ENCODE measurements at places on chromosomes 11 and 22.

- DNase-seq: no peak
Observed at GRCh38 chr11:78898266-78898775, 323.7 kb upstream of the NARS2 start.

DNA sequence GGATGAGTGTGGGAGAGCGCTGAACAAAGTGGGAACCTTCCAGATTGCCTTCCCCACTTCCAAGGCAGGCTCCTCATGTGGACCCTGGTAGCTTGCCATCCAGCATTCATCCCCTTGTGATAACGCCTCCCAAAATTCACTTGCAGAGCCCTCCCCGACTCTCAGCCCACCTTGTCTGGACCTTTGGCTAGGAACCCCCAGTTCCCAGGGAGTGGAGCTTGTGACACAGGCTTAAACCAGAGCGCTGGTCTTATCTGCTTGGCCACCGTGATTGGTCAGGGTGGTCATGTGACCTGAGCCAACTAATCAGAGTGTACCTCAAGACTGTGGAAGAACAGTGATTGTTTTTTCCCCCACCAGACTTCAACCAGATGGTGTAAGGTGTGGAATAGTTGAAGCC is 9.6 kb upstream of the SLC35C1 start:
- no peak for DNase-seq

GRCh38 chr11:69342588-69343330 is 48.8 kb downstream of the MYEOV start:
- no peak for DNase-seq

DNA sequence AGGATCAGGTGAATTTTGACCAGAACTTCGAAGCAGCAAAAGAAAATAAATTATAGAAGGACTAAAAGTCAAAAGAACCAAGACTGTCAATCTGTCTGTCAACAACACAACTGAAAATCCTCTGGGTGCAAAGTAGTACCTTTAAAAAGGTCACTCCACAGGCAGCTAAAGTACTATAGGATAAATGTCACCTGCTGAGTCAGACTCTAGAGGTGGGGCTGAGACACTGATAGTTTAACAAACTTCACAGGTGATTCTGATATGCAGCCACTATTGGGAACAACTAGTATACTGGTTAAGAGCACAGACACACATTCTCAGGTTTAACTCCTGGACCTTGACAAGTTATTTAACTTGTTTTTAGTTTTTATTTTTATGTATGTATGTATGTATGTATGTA is 107.3 kb downstream of the FCHSD2 start:
- no peak for DNase-seq

DNA sequence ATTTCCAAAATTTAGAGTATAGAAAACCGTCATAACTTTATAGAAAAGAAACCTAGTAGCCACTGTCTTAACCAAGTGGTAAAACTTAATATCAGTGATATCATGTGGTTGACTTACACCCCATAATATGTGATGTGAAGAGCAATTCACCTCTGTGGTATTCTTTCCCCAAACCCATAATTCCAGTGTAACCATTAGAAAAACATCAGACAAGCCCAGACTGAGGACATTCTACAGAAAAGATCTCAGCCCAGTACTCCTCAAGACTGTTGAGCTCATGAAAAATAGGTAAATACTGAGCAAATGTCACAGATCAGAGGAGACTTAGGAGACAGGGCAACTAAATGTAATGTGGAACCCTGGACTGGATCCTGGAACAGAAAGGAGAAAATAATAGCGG is 134.6 kb downstream of the PGR start:
- DNase-seq: no peak

DNA sequence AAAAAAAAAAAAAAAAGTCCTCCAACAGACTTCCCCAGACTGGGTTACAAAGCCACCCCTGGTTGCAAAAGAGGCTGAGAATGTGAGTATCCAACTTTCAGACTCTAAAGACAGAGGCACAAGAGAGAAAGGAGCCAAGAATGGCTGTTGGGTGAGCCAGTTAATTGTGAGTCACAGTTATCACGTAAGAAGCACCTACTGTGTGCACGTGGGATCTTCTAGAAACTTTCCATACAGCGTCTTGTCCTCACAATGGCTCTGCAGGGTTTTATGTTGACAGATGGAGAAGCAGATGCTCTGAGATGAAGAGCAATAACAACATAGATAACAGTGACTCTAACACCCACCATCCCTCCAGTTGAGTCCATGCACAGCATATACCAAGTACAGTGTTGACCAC is 41.0 kb downstream of the CD82 start:
- no peak for DNase-seq

- DNase-seq: no peak
Observed at GRCh38 chr22:22948651-22949571, 61.3 kb downstream of the IGLL5 start.

DNA sequence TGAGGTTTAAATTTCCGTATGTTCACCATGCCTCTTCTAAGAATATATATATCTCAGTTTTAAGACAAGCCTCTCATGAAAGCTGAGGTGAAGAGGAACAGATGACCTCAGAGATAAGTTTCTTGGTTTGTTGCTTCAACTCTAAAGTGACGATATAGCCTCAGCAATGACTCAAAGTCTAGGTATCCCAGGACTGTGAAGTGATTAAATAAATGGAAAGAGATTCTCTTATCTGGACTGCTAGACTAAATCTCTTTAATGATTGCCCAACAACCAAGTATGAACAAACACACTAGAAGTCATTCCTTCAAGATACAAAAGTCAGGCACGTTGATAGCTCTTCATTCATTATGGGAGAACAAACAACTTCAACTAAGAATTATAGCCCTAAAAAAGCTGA is 15.3 kb downstream of the CADM1 start:
- DNase-seq: no peak

- DNase-seq: no peak
Observed at GRCh38 chr11:71246559-71246958, 5.8 kb downstream of the SHANK2 start.

- no peak for DNase-seq
Observed at GRCh38 chr22:22928666-22929380, 41.2 kb downstream of the IGLL5 start.

GRCh38 chr22:29738118-29738815 is 18.5 kb downstream of the CABP7 start:
- DNase-seq: no peak

DNA sequence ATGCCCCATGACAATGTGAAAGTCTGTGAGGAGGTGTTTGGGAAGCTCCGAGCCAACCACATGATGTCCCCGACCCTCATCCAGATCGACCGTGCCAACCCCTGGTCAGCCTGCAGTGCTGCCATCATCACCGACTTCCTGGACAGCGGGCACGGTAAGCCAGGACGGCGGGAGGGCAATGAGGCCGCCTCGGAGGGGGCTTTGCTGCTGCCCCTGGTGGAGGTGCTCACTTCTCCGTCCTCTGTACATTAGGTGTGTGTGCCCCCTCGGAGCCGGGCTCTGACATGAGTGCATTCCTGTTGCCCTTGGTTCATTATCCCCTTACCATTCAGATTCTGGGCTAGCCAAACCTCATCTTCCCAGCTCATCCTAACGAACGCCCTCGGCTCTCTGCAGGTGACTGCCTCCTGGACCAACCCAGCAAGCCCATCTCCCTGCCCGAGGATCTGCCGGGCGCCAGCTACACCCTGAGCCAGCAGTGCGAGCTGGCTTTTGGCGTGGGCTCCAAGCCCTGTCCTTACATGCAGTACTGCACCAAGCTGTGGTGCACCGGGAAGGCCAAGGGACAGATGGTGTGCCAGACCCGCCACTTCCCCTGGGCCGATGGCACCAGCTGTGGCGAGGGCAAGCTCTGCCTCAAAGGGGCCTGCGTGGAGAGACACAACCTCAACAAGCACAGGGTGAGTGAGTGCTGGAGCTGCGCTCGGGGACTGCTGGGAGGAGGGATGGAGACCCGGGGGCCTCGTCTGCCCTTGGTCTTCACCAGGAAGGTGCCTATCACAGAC is 13.8 kb downstream of the ADAMTS15 start:
- no peak for DNase-seq

DNA sequence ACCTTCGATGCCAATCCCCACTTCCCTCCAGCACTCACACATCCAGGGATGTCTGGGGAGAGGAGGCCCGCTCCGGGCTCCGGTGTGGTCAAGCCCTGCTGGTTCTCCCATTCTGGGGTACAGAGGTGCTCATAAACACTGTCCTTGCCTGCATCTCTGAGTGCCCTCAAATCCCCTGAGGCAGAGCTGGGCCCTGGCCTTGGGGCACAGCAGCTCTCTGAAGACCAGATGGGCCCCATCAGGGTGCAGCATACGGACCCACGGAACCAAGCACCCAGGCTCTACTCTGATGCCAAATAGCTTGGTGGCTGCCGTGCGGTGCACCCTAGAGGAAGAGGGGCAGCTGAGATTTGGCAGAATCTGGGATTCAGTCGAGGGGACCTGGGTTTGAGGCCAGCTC is 35.7 kb upstream of the NNMT start:
- DNase-seq: no peak

DNA sequence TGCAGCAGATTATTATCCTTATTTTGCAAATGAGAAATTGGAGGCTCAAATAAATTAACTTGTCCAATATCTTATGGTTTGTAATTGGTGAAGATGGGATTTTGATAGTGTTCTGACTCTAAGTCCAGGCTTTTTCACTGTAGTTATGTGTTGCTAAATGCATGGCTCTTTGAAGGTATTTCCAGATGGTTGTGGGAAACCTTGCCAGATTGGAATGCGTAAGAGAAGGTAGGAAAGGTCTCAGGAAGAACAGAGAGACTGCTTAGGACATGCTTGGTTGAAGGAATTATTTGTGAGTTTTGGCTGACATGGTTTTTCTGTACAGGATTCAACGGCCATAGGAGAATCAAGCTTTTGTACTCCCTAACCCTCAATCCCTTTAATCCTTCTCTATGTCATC is 108.6 kb downstream of the STIM1 start:
- no peak for DNase-seq

GRCh38 chr11:28673691-28674432 is 565.7 kb downstream of the METTL15 start:
- DNase-seq: no peak

DNA sequence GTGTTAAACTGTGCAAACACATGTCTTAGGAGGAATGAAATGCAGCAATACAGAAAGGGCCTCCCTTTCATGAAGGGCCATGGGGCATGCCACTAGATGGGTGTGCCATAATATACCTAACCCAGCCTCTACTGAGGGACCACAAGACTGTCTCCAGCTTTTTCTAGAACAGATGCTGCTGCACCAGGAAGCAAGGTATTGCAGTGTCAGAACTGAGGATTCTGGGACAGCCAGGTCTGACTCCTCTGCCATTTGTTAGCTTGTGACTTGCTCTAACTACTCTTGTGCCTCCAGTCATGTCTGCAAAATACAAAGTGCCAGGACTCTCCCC is 53.2 kb downstream of the HIRA start:
- DNase-seq: no peak

DNA sequence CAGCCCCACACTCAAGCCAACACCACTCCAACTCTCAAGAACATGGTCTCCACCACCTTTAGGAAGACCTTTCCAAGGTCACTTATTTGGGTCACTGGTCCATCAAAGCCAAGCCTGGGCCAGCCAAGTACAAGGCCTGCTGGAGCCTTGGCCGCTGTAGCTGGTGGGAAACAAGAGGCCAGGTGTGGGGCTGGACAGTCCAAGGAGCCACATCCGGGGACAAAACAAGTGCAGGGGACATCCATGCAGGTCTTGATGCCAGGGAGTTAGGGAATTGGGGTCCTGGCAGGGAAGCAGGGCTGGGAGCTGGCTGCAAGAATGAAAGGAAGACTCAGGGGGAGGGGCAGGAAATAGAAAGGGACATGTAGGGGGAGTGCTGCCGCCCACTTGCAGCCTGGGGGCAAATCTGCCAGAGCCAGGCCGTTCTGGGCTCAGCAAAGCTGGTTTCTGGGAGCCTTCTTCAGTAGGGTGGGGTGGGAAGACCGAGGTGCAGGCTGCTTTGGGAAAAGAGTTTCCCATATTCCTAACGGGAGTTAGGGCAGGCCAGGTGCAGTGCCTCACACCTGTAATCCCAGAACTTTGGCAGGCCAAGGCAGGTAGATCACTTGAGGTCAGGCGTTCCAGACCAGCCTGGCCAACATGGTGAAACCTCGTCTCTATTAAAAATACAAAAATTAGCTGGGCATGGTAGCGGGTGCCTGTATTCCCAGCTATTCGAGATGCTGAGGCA is 69.5 kb upstream of the ATXN10 start:
- DNase-seq: no peak

- no peak for DNase-seq
Observed at GRCh38 chr11:84890676-84891075, 736.5 kb downstream of the DLG2 start.

DNA sequence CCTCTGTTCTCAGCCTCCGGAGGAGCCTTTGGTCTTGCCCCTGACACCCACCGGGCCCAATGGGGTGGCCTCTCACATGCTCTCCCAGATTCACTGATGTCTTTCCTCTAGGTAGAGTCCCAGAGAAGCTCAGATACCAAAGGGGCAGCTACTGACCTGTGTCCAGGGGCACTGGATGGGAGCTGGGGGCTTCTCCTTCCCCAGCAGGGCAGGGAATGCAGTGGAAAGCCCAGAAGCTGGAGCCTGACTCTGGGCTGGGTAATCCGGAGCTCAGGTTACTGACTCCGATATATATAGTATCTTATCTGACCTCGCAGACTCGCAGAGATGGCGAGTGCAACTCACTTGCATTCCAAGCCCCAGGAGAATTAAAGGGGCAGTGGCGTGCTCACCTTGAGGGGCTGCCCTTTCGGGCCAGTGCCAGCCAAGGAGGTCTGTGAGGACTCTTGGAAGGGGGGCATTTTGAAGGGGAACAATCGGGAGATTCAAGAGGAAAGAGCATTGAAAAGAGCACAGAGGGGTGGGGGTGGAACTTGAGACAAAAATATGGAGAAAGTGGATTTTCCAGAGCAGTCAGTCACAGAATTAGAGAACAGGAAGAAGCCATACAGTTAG is 2.5 kb downstream of the USP2 start:
- no peak for DNase-seq

DNA sequence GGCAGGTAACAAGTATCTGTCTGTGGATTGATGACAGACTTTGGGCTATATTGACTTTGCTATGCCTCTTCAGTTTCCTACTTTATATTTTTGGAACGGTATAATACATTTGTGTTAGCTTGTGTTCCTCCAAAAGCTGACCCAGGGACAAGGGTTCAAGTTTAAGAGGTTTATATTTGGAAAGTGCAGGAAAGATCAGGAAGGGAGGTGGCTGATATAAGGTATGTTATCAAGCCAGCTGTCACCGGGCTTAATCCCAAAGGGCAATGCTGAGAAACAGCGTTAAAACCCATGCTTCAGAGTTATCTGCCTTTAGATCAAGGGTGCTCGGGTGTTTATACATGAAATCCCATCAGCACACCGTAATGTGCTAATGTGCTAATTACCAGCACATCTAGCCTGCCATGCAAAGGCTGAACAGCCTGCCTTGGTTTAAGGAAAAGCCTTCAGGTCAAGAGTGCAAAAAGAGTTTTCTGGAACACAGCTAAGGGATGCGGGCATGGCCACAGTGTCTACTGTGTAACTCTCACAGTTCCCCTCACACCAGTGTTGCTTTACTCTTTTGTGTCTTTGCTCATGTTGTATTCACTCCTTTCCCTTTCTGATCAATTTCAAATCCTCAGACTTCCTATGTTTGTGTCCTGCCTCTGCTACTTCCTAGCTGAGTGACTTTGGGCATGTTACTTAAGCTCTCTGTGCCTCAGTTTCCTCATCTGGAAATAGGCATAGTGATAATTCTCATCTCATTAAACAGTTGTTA is 77.5 kb downstream of the BDNF start:
- no peak for DNase-seq
